Activated CD4-positive, alpha-beta T cell treated with anti-CD3 and anti-CD28 coated beads, Interleukin-2, amount 50 U/mL, for 16 hours (primary cell): ENCODE measurements at places on chromosomes 5 and 9.
A peak's percentile ranks its signal among the peaks of the same experiment; 100 is the strongest.

GRCh38 chr5:169567079-169567478, 16.5 kb upstream of the SPDL1 start:
- DNase-seq: no peak

DNA sequence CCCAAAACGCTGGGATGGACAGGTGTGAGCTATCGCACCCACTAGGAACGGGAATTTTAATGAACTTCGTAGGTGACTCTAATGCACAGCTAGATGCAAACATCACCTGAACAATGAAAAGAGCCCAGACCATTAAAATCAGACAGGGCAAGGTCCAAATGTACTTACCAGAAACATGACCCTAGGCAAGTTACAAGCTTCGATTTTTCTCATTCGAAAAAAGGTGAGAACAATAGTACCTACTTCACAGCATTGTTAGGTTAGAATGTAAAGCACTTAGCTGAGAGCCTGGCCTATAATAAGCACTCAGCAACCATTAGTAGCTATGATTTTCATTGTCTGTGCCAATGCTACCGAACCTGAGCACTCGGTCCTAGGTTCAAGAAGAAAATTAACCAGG, 5.8 kb upstream of the KLHL3 start:
- DNase-seq: no peak

GRCh38 chr5:912280-913091, 19.8 kb downstream of the TRIP13 start:
- DNase-seq: peak; percentile 77

DNA sequence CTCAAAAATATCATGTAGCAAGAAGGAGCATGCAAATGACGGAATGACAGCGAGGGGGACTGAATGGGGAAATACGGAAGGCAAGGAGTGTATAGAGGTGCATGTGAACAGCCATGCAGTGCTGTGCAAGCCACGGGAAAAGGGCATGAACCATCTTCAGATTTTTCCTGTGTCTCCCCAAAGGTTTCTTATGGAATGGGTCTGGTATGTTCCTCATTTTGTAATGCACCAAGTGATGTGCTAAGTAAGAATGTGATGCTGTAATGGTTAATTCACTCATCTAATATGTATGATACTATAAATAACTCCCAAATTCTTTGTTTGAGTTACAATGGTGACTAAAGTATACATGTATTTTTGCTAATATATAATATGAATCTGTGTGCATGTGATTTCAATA, 99.0 kb upstream of the DAB2 start:
- no peak for DNase-seq

DNA sequence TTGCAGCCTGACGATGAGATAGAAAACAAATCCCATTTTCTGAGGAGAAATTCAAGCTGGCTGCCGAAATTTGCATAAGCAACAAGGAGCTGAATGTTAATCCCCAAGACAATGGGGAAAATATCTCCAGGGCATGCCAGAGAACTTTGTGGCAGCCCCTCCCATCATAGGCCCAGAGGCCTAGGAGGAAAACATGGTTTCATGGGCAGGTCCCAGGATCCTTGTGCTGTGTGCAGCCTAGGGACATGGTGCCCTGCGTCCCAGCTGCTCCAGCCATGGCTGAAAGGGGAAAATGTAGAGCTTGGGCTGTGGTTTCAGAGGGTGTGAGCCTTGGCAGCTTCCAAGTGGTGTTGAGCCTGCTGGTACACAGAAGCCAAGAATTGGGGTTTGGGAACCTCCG, 48.8 kb upstream of the MAN2A1 start:
- no peak for DNase-seq

DNA sequence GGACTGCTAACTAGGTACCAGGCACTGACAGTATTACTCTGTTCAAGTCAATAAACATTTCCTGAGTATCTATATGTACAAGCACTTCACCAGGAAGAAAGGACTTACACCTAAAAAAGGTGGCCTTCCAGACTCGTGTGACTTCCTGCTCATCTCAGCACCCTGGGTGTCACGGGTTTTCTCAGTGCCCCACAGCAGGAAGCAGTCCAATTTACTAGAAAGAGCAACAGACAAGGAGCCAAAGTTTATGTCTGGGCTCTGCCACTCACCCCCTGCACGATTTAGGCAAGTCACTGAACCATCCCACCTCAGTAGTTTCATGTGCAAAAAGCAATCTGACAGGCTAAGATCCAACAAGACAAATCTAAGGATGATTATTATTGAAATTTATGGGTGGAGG, 92.4 kb downstream of the TMEM215 start:
- no peak for DNase-seq

- no peak for DNase-seq
Measured at GRCh38 chr5:65413822-65414221, 67.9 kb downstream of the ADAMTS6 start.

DNA sequence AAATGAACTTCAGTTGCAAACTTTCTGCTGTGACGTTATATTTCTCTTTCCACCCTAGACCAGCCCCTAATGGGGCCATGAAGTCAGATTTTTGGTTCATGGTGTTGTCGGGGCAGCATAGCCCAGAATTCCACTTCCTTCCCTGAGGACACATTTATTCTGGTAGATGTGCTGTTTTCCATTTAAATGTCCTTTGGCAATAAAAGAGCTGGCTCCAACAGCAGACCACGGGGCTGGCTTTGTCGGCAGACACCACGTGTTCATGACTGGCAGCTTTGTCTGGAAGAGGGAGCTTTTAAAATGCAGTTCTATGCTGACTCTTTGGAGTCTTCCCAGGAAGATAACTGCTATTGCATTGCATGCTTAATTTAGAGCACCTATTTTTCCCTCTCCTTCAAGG, 17.6 kb upstream of the LCP2 start:
- DNase-seq: no peak

- no peak for DNase-seq
Measured at GRCh38 chr5:127830157-127830556, 127.0 kb downstream of the CCDC192 start.

DNA sequence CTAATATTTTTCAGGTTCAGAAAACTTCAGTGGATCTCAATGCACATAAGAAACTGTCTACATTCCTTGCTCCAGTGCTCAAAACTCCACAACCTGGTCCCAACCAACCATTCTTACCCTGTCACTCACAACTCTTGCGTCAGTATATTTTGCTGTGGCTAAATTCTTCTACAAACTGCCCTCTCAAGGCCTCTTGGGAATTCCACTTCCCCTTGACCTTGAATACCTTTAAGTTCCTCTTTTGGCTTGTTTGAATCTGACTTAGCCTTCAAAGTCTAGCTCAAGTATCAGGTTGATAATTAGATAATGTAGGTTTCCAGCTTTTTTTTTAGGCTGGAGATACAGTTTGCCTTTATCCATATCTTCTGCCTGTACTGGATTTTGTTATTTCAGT, 128.3 kb downstream of the SLF1 start:
- no peak for DNase-seq

- DNase-seq: no peak
Measured at GRCh38 chr5:143148771-143149170, 254.7 kb downstream of the NR3C1 start.

- no peak for DNase-seq
Measured at GRCh38 chr5:62645223-62645622, 66.6 kb downstream of the LRRC70 start.

- DNase-seq: peak; percentile 70
Measured at GRCh38 chr5:34486160-34486848, 169.8 kb upstream of the RAI14 start.

GRCh38 chr5:68049053-68049713, 166.4 kb upstream of the PIK3R1 start:
- DNase-seq: no peak

GRCh38 chr5:10268100-10268499, 18.0 kb downstream of the CCT5 start:
- no peak for DNase-seq

DNA sequence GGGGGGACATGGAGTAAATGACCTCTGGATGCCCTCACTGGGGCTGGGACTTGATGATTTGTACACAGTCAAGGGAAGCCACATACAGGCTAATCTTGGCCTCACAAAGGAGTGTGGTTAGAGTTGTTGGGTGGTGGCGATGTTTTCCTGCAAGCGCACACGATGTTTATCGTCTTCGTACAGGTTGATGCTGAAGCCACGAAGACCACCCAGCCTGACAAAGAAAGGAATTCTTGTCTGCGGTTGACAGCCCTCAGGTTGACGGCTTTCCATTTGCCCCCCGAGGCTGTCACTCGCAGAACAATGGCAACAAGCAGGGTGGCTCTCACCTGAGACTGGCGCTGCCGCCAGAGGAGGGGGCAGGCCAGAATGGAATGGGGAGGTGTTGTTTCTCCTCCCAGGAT, 14.1 kb upstream of the XPA start:
- DNase-seq: no peak

DNA sequence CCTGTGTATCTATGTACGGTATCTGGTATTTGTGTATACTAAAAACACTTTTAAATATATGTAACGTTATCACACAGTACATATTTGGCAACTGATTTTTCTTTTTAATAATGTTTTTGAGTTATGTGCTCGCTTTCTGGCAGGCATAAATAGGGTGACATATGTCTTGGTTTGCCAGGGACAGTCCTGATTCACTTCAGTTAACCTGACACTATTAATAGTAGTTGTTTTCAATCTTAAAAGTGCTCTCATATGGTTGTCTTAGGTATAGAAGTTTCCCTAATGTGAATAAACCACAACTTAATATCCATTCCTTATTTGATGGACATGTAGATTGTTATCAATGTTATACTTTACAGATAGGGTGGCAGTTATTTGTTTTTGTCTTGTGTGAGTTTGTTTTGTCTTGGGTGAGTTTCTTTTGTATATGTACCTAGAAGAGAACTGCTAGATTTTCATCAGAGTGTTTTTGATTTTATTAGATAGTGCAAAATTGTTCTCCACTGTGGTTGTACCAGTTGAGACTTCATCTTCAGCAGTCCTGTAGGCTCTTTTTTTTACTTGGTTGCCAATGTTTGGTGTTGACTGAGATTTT, 7.9 kb downstream of the G3BP1 start:
- no peak for DNase-seq

GRCh38 chr9:135341612-135342169, 137.9 kb upstream of the PPP1R26 start:
- DNase-seq: no peak

- DNase-seq: no peak
Measured at GRCh38 chr5:121090822-121091221, 626.7 kb downstream of the PRR16 start.

DNA sequence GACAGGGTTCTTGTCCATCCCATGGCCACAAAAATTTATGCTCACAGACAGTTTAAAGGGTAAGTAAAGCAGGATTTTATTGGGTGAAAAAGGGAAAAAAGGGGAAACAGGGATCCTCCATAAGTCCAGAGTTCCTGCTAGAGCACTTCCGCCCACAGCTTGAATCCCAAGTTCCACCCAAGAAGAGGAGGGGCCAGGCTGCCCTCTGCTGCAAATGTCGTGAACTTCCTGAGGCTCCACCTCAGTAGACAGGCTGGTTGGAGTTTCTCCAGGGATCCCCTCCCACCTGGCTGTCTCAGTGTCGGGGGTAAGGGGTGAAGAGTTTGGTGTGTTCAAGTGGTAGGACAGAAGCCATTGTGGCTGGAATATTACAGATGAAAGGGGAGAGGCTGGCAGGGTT, 275.0 kb upstream of the SGCD start:
- no peak for DNase-seq

DNA sequence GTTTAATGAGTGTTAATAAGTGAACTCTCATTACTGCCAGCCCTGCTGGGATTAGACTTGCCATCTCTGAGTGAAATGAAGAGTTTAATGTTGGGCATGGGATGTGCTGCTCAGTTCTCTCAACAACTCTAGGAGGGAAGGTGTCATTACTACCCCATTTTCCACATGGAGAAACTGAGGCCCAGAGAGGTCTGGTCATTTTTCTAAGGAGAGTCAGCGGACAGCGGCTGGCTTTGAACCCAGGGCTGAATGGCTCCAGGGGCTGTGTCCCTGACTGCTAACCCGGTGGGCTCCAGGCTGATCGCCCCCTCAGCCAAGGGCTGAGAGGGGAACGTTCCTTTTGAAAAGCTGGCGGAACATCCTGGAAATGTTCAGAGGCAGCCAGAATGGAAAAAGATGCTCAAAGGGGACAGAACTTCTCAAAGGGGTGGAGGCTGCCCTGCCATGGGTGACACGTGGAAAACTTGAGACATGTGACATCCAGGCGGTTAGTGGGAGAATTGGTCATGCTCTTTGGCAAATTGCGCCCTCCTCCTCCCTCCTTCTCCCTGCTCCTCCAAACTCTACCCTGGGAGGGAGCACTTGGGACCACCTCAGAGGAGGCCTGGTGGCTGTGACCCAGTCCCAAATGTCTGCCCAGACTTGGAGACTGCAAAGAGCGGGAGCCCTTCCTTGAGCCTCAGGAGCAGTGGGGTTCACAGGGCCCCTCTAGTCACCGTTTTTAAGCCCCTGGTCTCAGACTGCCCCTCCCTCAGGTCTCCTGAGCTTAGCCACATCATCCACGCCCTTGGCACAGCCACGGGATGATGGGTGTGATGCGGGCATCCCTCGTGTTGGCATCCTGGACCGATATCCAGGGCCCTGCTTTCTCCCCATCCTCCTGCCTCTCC, 28.7 kb downstream of the DNM1 start:
- DNase-seq: no peak

DNA sequence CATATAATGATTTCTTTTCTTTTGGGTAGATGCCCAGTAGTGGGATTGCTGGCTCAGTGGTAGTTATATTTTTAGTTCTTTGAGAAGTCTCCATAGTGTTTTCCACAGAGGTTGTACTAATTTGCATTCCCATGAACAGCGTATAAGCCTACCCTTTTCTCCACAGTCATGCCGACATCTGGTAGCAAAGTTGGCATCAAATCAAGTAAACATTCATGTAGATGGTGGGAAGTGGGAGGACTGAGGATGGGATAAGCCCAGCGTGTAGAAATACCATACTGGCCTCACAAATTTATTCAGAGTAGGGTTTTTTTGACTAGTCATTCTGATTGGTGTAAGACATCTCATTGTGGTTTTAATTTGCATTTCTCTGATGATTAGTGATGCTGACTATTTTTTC, 115.4 kb downstream of the EGFLAM start:
- no peak for DNase-seq

DNA sequence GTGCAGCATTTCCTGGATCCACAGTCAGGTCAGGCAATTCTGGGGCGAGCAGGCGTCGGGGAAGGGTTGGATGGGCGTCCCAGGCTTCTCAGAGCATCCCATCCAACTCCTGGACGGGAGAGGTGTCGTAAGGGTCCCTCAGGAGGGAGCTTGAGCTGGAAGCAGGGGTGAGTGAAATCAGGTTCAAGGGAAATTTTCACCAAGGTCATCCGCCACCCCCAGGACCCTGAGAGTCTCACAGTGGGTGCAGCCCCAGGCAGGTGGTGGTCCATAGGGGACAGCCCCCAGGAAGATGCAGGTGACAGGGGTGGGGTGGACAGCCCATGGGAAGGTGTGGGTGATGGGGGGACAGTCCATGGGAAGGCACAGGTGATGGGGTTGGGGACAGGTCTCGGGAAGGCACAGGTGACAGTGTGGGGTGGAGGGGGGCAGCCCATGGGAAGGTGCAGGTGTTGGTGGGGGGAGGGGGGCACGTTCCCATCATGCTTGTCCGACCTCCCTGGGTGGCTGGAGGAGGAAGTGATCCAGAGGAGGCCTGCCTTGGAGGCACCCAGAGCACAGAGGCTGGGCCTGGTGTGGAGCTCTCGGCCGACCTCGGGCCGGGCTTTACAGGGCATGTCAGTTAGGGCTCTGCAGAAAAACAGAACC, 48.9 kb downstream of the AHRR start:
- DNase-seq: no peak

- peak; percentile 68 for DNase-seq
Measured at GRCh38 chr9:22102146-22103053, 93.3 kb upstream of the CDKN2B start.

GRCh38 chr9:14238518-14238917, 75.4 kb downstream of the NFIB start:
- DNase-seq: no peak
